ENCODE measurements at places on chromosomes 5 and 9. TPM values are rescaled to one million over a fixed set of nuclear protein-coding genes. Genes with fewer than 3 reads are reported as not detected.

The DNAJC25 gene
- 9.6 TPM for total RNA-seq

The RABGAP1 gene
- 34.0 TPM for total RNA-seq

The SLC36A3 gene
- not detected for total RNA-seq

The TMEM215 gene
- total RNA-seq = 1.2 TPM

The BARHL1 gene
- total RNA-seq = not detected

The ANKRD34B gene
- total RNA-seq = 2.9 TPM

The MYO10 gene
- total RNA-seq = 114 TPM

The CFAP90 gene
- 3.5 TPM for total RNA-seq

The ZNF608 gene
- 39.7 TPM for total RNA-seq

The DAB2 gene
- total RNA-seq = 8.4 TPM

The SLC4A9 gene
- total RNA-seq = not detected

DNA sequence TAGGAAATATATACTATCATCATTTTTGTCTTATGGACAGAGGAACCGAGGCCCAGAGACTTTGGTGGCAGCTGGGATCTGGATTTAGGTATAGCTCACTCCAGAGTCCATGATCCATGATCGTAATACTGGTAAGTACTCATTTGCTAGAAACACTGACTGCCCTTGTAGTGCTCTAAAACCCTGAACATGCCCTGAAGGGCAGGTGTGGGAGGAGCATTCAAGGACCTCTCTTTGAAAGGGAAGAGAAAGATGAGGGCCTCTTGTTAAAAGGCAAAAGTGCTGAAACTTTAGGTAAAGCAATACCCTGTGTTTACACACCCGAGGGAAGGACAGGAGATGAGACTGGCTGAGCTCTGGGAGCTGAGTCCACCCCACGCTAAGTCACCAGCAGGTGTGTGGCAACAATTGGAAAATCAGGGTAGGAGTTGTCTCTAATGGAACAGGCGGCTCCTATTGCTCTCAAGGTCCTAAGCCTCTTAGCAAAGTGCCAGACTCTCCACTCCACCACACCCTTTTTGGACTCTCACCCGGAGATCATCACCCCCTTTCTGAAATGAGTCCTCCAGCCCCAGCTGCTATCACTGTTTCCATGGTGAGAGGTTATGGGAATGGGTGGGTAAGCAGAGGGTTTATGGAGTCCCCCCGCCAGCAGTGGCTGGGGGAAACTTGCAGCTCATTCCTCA, 34.8 kb downstream of the TRPC7 start:
- no peaks in the 10 kb centered on the region for H3K27me3 ChIP-seq
- no peaks in the 10 kb centered on the region for H3K36me3 ChIP-seq
- H3K4me3 ChIP-seq = no peak overlapping the region
- H3K4me1 ChIP-seq = no peaks in the 10 kb centered on the region

DNA sequence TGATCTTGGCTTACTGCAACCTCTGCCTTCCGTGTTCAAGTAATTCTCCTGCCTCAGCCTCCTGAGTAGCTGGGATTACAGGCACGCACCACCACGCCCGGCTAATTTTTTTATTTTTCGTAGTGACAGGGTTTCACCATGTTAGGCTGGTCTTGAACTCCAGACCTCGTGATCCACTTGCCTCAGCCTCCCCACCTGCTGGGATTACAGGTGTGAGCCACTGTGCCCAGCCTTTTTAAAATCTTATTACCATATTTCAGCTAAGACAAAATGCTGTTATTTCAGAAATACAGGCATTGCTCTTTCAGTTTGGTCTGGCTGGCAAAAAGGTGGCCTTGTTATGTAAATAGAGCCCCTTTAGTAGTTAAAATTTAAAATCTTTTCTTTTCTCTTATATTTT, 46.9 kb upstream of the GLDC start:
- peak overlapping the region; percentile 73 for H3K27ac ChIP-seq
- peaks cover 22% of the 10 kb centered on the region for H3K4me1 ChIP-seq
- H3K4me3 ChIP-seq = no peak overlapping the region
- H3K36me3 ChIP-seq = no peaks in the 10 kb centered on the region
- DNase-seq = no peak
- no peaks in the 10 kb centered on the region for H3K27me3 ChIP-seq

- no peak overlapping the region for H3K4me3 ChIP-seq
- no peak for DNase-seq
- no peaks in the 10 kb centered on the region for H3K27me3 ChIP-seq
Measured at GRCh38 chr5:98489021-98489420, 284.4 kb upstream of the RGMB start.

DNA sequence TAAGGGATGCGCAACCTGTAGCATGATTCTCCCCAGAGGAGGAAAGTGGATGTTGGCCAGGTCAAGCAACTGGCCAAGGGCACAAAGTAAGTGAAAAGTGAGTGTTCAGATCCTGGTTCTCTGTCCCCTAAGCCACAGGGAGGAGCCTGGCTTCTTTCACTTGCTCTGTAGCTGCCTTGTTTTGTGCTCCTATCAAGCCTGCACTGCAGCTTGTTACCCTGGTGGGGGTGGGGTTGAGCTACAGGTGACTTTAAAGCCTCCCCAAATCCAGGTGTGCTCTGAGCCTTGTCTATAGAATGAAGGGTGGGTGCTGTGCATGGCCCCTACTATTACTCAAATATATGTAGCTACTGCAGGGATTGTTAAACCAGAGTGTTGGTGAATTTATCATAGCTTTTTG, 32.9 kb downstream of the RALGPS1 start:
- no peak overlapping the region for H3K4me3 ChIP-seq
- H3K27ac ChIP-seq = no peak overlapping the region
- DNase-seq = peak; percentile 86
- no peaks in the 10 kb centered on the region for H3K27me3 ChIP-seq
- H3K36me3 ChIP-seq = no peaks in the 10 kb centered on the region
- 0 out of 2 replicates have a peak, but pooled peaks cover 6% of the 10 kb centered on the region for H3K4me1 ChIP-seq

- peak; percentile 72 for DNase-seq
- H3K36me3 ChIP-seq = no peaks in the 10 kb centered on the region
- H3K27me3 ChIP-seq = peaks cover 42% of the 10 kb centered on the region
- no peaks in the 10 kb centered on the region for H3K4me1 ChIP-seq
- no peak overlapping the region for H3K27ac ChIP-seq
Measured at GRCh38 chr5:132655821-132656773, 1.9 kb upstream of the IL13 start.

GRCh38 chr9:132894346-132894745, 15.6 kb downstream of the SPACA9 start:
- H3K4me3 ChIP-seq = no peak overlapping the region
- H3K27me3 ChIP-seq = no peaks in the 10 kb centered on the region
- no peak for DNase-seq
- H3K36me3 ChIP-seq = peaks cover 14% of the 10 kb centered on the region
- H3K4me1 ChIP-seq = no peaks in the 10 kb centered on the region

DNA sequence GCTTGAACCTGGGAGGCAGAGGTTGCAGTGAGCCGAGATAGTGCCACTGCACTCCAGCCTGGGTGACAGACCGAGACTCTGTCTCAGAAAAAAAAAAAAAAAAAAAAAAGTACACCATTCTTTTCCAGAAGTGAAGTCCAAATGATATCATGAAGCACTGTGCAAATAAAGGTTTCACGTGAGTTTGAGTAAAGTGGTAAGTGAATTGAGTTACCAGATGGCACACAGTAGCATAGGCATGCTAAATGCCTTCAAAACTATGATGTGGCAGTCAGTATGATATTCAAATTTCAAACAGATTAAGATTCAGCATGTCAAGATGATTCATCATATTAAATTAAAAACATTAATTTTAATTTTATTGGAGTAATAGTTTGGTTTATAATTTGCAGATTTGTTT, 195.2 kb downstream of the TAF11L14 start:
- H3K36me3 ChIP-seq = no peaks in the 10 kb centered on the region
- H3K27me3 ChIP-seq = no peaks in the 10 kb centered on the region
- no peak for DNase-seq

- DNase-seq = no peak
- H3K27me3 ChIP-seq = no peaks in the 10 kb centered on the region
- H3K4me3 ChIP-seq = no peak overlapping the region
- H3K4me1 ChIP-seq = no peaks in the 10 kb centered on the region
- no peaks in the 10 kb centered on the region for H3K36me3 ChIP-seq
Measured at GRCh38 chr9:135165756-135166519, 78.5 kb downstream of the OLFM1 start.

DNA sequence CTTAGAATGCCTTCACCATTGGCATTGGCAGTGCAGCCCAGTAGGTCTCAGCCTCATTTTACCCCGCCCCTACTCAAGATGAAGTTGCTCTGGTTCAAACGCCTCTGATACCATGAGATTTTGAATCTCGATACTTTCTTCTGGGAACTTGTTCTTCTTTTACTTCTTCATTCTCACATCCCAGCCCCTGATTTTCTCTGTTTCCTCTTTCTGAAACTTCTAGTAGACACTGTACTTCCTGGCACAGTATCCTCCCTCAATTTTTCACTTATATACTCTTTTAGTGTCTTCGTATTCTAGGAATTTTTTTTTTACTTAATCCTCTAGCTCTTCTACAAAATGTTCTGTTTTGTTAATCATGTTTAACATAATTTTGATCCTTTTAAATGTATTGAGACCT, 13.1 kb upstream of the ZNF79 start:
- DNase-seq = no peak
- H3K4me1 ChIP-seq = no peaks in the 10 kb centered on the region
- H3K36me3 ChIP-seq = no peaks in the 10 kb centered on the region
- H3K27me3 ChIP-seq = no peaks in the 10 kb centered on the region
- H3K27ac ChIP-seq = no peak overlapping the region

DNA sequence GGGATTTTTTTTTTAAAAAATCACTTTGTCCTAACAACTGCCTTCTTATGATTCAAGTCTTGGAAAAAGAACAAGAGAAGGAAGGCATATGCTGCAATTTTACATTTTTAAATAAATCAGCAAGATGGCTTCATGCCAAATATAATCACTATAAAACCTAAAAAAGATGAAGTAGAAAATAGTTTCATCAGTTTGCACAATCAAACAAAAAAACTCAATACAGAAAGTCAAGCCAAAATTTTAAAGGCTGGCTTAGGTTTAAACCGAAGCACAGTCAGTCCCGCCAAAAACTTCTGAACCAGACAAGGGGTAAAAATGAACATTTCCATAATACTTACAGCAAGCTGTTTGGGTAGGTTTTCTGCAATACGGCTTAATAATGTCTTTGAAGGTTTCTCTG, 57.3 kb downstream of the ZFR start:
- no peaks in the 10 kb centered on the region for H3K27me3 ChIP-seq
- H3K4me3 ChIP-seq = no peak overlapping the region
- no peak overlapping the region for H3K27ac ChIP-seq
- DNase-seq = no peak

GRCh38 chr9:23571414-23572104, 254.5 kb downstream of the ELAVL2 start:
- DNase-seq = peak; percentile 43
- H3K36me3 ChIP-seq = no peaks in the 10 kb centered on the region
- H3K27ac ChIP-seq = no peak overlapping the region
- H3K4me1 ChIP-seq = peaks cover 3% of the 10 kb centered on the region
- H3K27me3 ChIP-seq = no peaks in the 10 kb centered on the region
- no peak overlapping the region for H3K4me3 ChIP-seq

GRCh38 chr5:150035139-150035895, 34.8 kb downstream of the HMGXB3 start:
- no peaks in the 10 kb centered on the region for H3K4me1 ChIP-seq
- H3K4me3 ChIP-seq = no peak overlapping the region
- no peak for DNase-seq
- no peaks in the 10 kb centered on the region for H3K27me3 ChIP-seq
- H3K36me3 ChIP-seq = peaks cover 48% of the 10 kb centered on the region

- H3K27me3 ChIP-seq = no peaks in the 10 kb centered on the region
- no peak overlapping the region for H3K27ac ChIP-seq
- no peaks in the 10 kb centered on the region for H3K4me1 ChIP-seq
- DNase-seq = no peak
- no peaks in the 10 kb centered on the region for H3K36me3 ChIP-seq
- H3K4me3 ChIP-seq = no peak overlapping the region
Measured at GRCh38 chr5:53355931-53356330, 124.5 kb upstream of the FST start.

GRCh38 chr5:1005249-1005851, 3.3 kb upstream of the NKD2 start:
- DNase-seq = no peak
- peaks cover 2% of the 10 kb centered on the region for H3K4me1 ChIP-seq
- no peaks in the 10 kb centered on the region for H3K36me3 ChIP-seq
- H3K27me3 ChIP-seq = peaks cover 71% of the 10 kb centered on the region
- H3K27ac ChIP-seq = no peak overlapping the region

DNA sequence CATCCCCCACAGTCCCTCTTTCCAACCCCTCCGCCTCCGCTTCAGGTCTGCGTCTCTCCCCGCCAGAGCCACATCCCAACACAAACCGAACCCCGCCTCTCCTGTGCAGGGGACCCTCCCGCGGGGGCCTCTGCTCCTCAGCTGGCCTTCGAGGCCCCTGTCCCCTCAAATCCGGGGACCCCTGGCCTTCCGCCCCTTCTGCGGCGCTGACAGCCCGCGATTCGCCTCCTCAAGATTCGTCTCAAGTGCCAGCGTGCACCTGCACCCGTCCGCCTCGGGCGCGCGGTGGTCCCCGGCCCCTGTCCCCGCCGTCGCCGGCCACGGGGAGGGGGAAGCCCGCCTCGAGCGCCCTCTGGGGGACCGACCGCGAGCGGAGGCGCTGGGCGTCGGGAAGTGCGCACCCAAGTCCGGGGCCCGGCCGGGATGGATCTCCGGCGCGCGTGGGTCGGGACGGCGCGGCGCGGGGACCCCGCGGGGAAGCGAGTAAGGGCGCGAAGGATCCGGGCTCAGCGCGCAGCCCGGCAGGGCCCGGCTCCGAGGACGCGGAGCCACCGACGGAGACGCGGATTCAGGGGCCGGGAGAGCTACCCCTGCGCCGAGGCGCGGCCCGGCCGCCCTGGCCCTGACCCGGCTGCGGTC, 623 bp downstream of the FLT4 start:
- H3K4me1 ChIP-seq = no peaks in the 10 kb centered on the region
- H3K27ac ChIP-seq = no peak overlapping the region

- no peaks in the 10 kb centered on the region for H3K4me1 ChIP-seq
- H3K4me3 ChIP-seq = no peak overlapping the region
- no peaks in the 10 kb centered on the region for H3K27me3 ChIP-seq
- no peak overlapping the region for H3K27ac ChIP-seq
- no peak for DNase-seq
Measured at GRCh38 chr5:58946230-58946629, 363.4 kb downstream of the RAB3C start.

GRCh38 chr5:64299805-64300204, 134.2 kb downstream of the RNF180 start:
- no peaks in the 10 kb centered on the region for H3K4me1 ChIP-seq
- H3K27ac ChIP-seq = no peak overlapping the region
- no peak overlapping the region for H3K4me3 ChIP-seq

DNA sequence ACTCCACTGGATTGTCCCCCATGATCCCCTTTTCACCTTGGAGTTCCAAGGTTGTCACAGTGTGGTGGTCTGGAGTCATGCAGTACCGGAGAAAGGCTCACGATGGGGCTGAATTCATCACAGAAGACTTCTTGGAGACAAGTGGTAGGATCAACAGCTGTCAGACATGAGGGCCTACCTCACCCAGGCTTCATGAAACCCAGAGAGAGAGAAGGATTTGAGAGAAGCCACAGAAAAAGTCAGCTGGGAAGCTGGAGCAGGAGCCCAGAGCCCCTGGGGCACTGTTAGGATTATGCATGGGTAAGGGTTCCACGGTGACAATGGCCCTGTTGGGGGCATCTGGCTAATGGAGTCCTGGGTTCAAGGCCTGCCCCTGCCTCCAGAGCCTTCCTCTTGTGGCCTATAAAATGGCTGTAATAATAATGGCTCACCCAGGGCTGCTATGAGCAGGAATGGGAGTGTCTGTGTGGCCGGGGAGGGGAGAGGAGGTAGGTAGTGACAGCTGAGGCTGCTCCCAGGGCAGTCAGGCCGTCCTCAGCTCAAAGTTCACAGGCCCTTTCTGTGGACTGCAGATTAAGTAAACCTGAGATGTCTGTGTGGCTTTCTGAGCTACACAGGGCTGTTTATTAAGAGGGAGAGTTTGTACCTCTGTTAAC, 910 bp downstream of the TRIM14 start:
- no peaks in the 10 kb centered on the region for H3K4me1 ChIP-seq
- peak overlapping the region; percentile 52 for H3K4me3 ChIP-seq
- no peak overlapping the region for H3K27ac ChIP-seq
- peak; percentile 40 for DNase-seq
- H3K27me3 ChIP-seq = no peaks in the 10 kb centered on the region
